ENCODE measurements at places on chromosomes 4 and X.

- no peak for DNase-seq
These were observed 363.9 kb downstream of the GASK1B start for GRCh38 chr4:157808796-157809383.

DNA sequence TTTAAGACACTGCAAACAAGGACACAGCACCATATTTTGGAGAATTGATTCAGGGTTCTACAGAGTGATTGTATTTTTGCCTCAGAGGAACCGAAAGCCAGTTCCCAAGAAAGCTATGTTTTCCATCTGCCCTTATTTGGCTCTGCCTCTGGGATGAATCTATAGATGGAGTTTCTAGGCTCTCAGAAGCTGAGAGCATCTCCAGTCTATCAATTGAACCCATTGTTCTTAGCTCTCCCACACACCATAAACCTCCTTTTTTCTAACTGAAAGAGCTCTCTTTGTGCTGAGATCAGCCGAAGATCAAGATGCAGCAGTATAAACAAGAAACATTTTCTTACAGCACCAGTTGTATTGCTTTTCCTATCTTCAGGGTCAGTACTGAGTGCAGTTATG is 16.9 kb downstream of the PLP1 start:
- no peak for DNase-seq

DNA sequence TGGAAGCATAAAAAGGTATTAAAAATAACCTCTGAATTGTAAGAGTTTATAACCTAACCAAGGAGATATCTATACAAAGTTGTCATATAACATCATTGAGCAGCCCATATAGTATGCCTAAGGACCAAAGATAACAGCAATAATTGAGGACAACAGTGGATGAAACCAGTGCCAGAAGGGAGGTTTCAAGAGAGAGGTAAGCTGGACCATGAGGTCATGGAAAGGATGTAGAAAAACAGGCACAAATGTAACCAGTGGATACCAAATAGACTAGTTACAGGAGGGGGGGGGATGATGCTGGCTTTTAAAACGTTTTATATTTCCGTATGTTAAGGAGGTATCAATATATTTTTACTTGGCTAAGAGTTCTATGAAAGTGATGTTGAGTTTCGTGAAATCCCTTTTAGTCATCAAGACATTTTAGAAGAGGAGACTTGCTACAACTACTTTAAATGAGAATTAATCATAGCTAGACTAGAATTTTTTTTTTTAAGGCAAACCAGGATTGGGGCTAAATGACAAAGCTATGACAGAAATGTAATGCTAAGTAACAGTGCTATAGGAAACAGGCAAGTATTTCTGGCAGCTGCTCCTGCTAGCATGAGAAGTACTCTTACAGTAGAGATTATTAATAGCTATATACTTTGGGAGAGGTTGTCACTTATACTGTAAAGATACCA is 161.1 kb downstream of the FBXW7 start:
- no peak for DNase-seq

DNA sequence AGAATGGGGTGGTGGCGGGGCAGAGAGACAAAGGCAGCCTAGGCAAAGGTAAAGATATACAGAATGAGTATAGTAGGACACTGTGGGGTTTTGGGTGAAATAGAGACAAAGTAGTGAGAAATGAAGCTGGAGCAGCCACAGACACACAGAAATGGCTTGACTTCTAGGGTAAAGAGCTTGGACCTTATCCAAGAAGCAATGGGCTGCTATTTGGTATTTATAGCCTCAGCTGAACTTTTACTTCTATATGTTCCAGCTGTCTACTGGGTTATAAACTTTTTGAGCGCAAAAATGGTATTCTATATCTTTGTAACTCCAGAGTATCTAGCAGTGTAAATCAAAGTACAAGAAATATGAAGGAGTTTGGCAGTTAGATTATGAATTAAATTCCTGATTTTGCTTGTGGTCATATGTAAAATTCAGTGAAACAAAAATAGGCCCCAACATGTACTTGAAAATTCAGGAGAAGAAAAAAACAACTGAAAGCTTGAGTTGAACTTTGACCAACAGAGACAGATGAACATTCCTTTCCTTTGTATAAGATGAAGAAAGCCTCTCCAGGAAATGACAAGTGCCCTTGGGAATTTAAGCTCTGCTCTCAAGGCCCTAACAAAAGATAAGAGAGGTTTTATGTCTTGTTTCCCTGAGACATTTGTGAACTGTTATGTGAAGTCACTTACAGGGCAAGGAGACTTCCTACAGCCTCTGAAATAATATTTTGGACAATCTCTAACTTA is 354.1 kb downstream of the CHIC1 start:
- no peak for DNase-seq

DNA sequence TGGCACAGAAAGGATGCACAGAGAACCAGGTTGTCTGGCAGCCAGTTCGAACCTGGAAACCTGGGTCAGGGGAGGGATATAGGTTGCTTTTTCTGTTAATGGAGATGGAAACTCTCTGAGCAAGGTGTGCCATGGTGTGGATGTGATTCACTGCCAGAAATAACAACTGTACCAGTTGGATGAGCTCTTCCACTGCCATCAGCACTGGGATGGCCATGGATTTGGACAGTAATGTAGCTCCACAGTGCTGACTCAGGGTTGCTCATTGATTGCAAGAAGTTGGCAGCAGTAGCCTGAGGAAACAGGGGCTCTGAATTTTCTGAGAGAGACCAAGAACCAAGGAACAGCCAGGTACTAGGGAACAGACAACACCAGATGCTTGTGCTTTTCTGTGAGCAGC is 33.8 kb downstream of the PNMA5 start:
- DNase-seq: no peak

DNA sequence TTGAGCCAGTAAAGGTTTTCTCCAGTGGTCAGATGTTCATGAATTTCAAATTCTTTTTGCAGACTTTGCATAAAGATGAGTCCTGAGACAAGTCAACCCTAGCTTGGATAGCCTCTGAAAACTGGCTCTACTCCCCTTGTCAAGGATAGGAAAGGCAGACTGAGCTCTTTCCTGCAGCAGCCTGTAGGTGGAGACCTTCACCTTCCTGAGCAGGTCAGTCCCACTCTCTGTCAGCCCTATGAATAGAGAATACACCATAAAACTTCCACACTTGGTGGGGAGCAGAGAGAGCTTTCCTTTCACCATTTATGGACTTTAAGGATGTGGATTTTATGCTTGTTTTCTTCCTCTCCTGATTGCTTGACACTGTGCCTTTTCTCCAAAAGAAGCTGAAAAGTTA is 41.9 kb downstream of the PCDH19 start:
- DNase-seq: peak; percentile 4

DNA sequence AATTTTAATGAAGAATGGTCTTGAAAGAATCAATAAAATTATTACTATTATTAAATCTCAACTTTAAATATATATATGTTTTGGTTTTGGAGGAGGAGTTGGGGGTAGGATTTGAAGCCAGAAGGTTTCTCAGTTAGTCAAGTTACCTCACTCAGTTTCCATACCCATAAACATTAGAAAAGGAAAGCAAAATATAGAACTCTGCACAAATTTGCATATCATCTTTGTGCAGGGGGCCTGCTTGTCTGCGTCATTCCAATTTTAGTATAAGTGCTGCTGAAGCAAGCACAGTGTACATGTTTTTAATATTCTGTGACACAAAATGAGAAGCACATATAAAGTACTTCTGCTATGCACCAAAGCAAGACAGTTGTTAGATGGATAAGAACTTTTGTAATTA is 47.5 kb upstream of the SCRG1 start:
- no peak for DNase-seq

GRCh38 chr4:184536065-184536880 is 61.9 kb upstream of the IRF2 start:
- no peak for DNase-seq

DNA sequence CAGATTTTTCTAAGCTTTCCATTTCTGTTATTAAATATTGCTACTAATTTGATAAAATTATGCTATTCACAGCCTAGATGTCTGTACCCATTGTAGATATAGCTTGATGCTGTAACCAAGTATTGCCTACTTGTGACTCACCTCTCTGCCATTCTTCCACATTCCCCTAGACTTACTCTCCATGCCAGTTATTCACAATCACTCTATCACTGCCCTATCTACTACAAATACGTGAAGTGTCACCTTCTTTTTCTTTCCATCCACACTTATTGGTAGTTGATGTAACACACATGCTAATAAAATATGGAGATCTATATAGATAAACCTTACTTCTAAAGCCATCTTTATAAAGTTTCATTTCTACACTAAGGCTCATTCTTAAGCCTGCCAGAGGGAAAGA is 179.4 kb upstream of the PACRGL start:
- no peak for DNase-seq

- DNase-seq: no peak
These were observed 1964.2 kb downstream of the ARAP2 start for GRCh38 chr4:34280131-34280530.

DNA sequence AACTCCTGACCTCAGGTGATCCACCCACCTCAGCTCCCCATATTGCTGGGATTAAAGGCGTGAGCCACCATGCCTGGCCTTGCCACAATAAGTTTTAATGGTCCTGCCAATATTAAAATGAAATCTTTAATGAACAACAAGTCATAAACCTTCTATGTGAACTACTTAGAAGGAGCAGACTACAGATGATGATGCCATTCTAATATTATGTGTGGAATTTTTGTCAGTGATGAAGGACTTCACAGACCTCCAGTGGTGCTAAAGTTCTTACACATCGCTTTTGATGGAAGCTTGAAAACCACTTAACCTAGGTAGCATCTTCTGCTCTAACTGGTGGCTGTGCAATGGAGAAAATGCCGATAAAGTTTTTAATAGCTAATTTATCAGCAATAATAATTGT is 331.4 kb downstream of the CCSER1 start:
- no peak for DNase-seq

- no peak for DNase-seq
These were observed 127.3 kb downstream of the CBR4 start for GRCh38 chr4:168882650-168883233.

GRCh38 chr4:116878280-116878679 is 207.1 kb downstream of the TRAM1L1 start:
- DNase-seq: no peak
